ENCODE measurements at places on chromosomes 12 and 14.
A peak's percentile ranks its signal among the peaks of the same experiment; 100 is the strongest.

DNA sequence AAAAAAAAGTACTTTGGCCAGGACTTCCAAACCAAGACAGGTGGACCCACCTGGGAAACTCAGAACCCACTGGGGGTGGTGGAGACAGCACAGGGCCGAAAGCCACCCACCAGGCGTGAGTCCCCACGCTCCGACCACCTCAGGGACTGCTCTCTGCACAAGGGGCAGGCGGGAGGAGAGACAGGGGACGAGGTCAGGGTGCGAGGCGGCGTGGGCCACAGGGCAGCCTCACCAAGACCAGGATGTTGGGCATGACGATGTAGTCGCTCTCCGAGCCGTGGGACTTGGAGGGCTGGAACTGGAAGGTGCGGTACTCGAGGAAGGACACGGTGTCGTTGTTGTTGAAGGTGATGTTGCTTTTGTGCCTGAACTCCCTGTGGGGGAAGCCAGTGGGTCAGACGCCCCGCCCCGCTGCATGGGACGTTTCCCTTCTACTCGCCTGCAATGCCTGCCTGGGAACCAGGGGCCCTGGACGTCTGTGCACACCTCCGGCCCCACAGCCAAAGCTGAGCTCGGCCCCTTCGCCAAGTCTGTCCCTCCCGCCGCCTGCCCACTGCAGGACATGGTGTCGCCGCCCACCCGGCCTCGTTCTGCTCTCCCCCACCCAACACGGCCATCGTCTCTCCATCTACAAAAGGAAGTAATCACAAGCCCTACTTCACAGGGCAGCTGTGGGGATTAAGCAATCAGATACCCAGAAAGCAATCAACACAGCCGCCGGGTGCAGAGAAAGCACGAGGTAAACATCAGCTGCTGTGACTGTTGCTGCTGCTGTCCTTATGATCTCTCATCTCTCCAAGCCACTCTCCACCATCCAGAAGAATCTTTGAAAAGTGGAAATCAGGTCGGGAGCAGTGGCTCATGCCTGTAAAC, 48.7 kb downstream of the SCARB1 start:
- no peak for DNase-seq

DNA sequence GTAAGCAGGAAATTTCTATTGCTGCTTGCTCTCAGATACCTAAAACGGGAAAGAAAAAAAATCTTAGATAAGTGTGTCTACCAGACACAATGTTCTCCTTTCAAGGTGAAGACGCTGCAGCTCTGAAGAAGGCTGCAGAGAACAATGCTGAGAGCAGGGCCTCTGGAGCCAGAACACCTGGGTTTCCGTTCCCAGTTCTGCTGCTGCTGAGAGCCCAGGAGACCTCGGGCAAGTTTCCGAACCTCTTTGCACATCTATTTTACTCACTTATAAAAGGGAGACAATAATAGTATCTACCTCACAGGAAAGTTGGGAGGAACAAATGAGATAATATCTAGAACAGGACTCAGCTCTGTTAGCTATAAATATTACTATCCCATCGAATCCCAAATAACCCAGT, 122.9 kb downstream of the TMTC1 start:
- no peak for DNase-seq

GRCh38 chr12:50799908-50800307, 36.0 kb downstream of the ATF1 start:
- DNase-seq: no peak

DNA sequence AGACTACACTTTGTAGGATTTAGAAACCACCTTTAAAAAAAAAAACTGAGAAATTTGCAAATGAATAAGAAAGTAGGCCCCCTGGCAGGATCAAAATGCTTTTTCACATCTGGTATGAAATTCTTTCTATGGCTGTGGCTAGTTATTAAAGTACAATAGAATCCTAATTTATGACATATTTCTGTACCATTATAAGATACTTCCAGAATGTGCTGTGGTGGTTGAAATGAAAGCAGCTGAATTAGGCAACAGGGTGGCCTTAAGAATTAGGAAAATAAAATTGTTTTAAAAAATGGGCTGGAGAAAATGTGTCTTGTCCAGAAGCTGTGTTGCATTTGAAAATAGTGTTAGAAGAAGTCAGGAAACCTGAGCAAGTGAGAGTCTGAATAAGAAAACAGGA, 85.9 kb upstream of the PDE3A start:
- no peak for DNase-seq

- DNase-seq: peak; percentile 66
These were observed 39.2 kb upstream of the PLXNC1 start for GRCh38 chr12:94109160-94109559.

DNA sequence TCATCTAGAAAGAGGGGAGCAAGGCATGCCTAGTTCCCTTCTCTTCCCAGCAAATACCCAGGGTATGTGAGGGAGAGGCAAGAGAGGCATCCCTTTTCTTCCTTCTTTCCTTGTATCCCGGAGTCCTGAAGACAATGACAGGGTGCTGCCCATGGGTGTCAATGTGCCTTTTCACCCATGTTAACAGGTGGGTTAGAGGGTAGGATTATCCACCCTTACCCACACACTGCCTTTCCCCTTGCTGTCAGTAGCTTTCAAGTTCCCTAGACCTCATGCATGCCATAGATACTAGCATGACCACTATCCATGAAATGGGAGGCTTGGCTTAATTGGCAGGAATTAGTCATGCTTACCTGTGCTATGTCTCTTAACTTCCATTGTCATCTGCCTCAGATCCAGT, 36.3 kb upstream of the PCNX1 start:
- DNase-seq: no peak

DNA sequence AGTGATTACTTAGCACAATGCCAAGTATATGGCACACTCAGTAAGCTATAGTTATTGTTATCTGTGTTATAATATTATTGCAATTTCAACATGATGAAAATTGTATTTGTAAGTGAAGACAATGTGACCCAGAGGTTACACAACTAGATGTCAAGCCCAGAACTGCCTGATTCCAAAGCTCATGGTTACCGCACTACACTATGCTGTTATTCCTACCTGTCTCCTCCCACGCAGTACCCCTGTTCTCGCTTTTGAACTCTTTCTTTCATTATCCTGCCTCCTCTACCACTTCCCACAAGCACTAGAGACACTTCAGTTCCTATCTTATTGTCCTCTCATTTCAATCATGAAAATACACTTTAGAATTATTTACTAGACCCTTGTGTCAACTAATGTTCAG, 93.2 kb downstream of the PLCZ1 start:
- DNase-seq: no peak

GRCh38 chr12:40762072-40762471, 69.8 kb downstream of the CNTN1 start:
- DNase-seq: no peak

- DNase-seq: no peak
These were observed 272.8 kb downstream of the PDZRN4 start for GRCh38 chr12:41460906-41461305.

DNA sequence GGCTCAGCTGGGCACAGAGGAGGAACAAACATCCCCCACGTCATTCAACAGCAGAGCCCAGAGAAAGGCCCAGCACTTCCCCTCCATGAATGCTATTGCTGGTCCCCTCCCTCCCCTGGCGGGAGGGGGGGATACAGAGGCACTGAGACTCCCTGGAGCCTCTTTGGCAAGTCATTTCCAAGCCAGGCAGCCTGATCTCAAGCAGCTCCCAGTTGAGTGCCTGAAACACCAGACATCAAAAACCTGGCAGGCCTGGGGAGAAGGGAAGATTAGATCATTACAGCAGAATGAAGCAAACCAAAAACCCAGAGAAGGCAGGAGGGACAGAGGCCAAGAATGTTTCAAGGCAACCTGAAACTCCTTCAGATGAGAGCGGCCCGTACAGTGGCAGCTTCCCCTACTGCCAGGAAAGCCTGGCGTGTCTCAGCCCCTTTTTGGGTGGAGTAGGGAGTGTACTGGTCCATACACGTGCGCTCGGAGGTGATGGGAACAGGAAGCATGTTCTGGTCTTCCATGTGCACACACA, 92.1 kb downstream of the LRRC74A start:
- no peak for DNase-seq

DNA sequence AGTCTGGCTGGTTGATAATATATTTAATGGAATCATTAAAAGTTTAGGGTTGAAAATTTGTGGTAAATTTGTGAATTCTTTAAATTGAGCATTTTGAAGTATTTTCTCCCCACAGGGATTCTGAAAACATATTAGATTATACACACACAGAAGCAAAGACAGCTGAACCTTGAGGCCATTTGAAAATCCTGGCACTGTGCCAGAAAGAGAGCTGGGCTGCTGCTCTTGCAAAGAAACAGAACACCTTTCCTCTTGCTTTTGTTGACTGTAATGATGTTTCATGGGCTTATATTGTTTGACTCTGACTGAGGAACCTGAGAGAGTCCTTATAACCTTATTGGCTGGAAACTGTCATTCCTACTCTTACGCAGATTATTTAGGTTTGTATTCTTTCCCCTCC, 4.8 kb downstream of the RNF34 start:
- no peak for DNase-seq

DNA sequence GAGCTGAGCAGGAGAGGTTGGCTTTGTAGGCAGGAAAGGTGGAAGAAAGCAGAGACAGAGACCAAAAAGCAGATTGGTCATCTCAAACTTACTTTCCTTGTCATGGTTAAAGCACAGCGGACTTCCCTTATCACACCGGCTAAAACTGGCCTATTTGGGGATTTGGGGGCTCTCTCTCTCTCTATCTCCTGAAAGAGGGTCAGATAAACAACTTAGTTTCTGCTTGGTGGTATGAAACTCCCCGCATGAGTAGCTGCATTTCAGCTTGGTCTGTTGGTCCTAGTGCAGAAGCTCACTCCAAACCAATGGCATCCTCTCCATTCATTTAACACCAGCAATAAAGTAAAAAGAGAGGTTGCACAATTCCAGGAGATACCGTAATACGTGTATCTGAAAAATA, 57.1 kb downstream of the TNFAIP2 start:
- DNase-seq: no peak

GRCh38 chr14:86296173-86296572, 766.2 kb downstream of the FLRT2 start:
- no peak for DNase-seq

DNA sequence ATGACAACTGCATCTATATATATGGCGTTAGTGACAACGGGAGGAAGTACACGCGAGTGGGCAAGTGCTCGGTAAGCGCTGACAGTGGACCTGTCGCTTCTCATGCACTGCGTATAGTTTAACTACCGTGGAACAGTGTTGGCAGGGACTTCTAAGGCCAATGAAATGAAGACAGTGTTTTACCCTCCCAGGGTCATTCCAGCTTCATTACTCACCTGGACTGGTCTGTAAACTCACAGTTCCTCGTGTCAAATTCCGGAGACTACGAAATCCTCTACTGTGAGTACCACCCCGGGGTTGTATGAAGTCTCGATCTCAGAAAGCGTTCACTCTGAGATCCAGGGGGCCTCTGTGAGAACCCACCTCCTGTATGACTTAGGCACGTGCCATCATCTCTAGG, 129.2 kb upstream of the EVL start:
- DNase-seq: no peak

- DNase-seq: no peak
These were observed 80.1 kb downstream of the ETV6 start for GRCh38 chr12:11729439-11730150.

- no peak for DNase-seq
These were observed 23.1 kb downstream of the EXD2 start for GRCh38 chr14:69214393-69214792.

DNA sequence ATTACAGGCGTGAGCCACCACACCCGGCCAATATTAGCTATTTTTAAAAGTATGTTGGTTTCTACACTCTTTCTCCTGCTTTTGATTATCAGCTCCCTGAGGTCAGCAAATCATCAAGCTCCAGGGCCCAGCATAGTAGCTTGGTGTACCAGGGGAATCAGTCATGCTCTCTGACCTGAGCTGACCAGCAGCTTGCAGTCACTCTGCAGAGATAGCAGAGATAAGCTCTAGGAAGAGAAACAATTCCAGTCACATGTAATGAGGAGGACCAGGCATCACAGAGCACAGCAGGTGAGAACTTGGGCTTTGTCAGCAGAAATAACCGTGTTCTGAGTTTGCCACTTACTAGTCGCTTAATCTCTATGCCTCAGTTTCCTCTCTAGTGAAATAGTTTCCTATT, 8.5 kb downstream of the PLEKHD1 start:
- DNase-seq: no peak

GRCh38 chr14:100028990-100029677, 36.1 kb upstream of the EVL start:
- DNase-seq: no peak

GRCh38 chr14:102731101-102731870, 46.0 kb upstream of the TRAF3 start:
- DNase-seq: no peak

DNA sequence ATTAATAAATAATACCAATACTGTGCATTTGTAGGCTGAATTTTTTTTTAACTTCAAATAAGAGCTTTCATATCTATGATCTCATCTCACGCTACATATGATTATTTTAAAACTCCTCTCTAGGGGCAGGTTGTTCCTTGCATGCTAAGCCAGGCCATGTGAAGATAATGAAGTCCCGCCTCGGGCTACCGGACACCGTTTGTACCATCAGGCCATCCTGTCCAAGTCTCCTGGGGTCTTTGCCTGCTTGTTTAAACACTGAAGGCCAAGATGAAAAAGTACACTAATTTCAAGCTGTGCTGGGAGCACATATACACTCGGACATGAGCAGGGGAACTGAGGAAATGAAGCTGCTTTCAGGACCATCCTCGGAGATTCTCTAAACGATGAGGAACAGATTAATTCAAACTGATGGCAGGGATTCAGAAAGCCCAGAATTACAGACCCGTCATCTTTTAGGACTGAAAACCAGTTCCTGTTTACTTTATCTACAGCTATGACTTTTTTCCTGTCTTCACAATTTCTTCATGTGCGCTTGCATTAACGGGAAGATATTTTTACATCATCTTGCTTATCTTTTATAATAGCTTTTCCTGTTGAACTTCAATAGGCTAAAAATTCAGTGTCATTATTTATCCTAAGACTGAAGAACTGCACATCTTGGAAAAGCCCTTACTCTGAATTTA, 6.3 kb upstream of the ABHD12B start:
- no peak for DNase-seq

DNA sequence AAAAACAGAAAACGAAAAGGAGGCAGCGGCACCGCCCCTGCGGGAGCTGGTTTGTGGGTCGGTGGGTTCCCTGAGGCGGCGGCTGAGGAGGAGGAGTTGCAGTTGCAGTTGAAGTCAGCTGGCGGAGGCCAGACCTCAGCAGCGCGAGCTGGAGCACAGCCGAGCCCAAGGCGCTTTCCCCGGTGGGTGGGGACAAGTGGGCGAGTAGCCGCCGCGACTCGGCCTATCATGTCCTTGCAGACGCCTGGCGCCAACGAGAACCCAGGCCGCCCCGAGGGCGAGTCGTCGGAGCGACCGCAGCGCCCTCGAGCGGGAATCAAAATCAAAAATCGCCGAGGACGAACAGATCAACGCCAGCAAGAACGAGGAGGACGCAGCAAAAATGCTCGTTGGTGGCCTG, 12.7 kb upstream of the CLEC1A start:
- no peak for DNase-seq

Measured in stimulated activated effector memory CD8-positive, alpha-beta T cell treated with anti-CD3 and anti-CD28 coated beads, Interleukin-12 subunit alpha, Interleukin-12 subunit beta, amount 100 ng/mL, for 72 hours (primary cell).